Globus pallidus (tissue), 1 donor: ENCODE measurements at places on chromosomes 2 and 18.

DNA sequence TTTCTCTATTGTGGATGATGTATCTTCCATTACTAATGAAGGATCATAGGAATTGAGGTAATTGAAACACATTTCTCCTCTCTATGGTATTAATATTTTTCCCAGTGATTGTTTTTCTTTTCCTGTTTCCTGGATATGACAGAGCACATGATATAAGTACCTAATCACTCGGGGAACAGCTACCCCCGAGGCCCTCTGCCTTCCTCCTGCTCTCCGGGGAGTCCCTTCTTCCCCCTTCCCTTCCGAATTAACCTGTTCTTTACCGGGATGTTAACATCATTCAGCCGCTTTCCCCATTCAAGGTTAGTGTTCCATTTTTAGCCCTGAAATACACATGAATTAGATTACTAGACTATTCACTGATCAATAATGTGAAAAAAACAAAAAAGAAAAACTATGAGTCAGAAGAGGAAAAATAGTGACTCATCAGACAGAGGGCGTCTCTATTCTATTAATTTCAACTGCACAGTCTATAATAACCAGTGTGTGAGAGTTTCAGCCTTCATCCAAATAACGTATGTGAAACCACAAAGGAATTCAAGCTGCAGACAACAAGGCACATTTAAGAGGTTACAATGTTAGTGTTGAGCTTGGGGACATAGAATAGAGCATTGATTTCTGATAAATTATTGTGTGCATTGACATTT lies 450.8 kb downstream of the DLGAP1 start:
- no peak for DNase-seq

DNA sequence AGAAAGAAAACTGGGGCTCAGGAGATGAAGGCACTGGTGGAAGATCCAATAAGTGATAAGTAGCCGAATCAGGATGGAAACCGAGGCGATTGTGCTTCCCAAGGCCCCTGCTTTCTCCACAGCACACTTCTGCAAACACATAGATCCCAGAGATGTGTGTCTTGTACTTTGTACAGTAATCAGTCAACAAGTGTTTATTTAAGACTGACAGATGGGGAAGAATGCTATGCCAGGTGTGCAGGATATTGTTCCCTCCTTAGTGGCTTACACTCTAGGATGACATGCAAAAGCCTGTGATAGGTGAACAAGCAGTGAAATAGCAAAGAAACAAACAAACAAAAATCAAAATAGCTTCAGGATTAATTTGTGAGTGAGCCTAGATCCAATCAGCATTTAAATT lies 116.6 kb downstream of the ACTR3 start:
- DNase-seq = no peak

DNA sequence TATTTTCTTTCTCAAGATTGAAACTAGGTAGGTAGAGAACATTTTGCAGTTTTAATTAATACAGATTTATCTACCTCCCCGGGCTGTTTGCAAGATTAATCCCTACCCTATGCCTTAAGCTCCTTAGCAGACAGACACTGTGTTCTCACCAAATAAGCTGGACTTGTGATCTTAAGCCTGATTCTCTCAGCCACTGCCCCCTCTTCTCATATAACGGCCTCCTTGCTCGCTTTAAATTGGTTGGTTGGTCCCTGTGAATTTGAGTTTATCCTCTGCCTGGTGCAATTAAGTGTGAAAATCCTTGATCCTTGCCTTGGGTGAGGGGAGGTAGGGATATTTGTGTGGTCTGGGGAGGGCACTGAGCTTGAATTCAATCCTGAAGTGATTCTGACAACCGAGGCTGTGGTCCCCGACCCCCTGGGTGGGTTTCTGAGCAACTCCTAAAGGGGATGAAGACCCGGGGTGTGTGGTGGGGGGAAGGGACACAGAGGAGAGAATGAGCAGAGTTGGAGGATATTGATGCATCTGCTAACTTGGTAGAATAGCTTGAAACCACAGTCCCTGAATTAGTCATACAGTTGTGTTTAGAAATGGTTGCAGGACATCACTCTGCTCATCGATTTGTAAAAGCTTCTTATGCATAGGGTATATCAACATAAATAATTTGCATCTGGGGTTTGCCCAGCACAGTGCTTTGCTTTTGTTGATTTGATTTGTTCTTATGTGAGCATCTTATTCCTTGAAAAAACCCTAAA lies 36.9 kb upstream of the NCKAP5 start:
- DNase-seq = no peak

DNA sequence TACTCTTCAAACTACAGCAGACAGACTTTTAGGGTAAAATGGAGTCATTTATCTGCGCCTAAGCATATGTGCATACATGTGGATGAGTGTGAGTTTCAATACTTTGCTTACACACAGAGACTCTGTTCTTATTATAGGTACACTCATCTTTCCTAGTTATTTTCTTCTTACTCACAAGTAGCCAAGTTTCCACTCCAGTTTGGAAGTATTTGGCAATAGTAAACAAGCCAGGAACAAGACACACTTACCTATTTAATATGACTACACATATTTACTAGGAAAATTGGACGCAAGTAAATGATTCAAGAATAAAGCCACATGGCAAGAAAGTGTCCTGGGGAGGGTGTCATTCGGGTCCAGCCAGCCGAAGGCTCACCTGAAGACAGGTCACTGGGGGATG lies 414.3 kb downstream of the FBXO15 start:
- no peak for DNase-seq

DNA sequence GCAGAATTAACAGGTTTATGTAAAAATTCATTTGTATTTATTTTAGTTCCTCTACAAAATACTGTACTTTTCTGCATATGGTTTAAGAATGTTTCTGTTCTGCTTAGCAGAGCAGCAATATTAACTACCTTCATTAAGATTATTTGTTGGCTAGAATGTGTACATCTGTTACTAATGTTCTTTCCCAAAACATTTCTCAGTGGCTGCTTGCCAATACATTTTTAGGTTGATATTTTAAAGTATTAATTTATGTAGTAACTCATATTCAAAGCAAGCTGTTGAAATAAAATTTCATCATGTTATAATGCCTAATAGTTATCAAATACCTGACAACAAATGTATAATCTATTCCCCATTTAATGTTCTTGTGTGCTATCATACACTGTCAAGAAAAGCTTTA lies 40.3 kb downstream of the PRKD3 start:
- DNase-seq = no peak

- no peak for DNase-seq
These were observed 45.8 kb downstream of the TCF7L1 start for GRCh38 chr2:85178980-85179411.

- DNase-seq = peak; percentile 6
These were observed 327.6 kb downstream of the DCC start for GRCh38 chr18:52667463-52668065.

DNA sequence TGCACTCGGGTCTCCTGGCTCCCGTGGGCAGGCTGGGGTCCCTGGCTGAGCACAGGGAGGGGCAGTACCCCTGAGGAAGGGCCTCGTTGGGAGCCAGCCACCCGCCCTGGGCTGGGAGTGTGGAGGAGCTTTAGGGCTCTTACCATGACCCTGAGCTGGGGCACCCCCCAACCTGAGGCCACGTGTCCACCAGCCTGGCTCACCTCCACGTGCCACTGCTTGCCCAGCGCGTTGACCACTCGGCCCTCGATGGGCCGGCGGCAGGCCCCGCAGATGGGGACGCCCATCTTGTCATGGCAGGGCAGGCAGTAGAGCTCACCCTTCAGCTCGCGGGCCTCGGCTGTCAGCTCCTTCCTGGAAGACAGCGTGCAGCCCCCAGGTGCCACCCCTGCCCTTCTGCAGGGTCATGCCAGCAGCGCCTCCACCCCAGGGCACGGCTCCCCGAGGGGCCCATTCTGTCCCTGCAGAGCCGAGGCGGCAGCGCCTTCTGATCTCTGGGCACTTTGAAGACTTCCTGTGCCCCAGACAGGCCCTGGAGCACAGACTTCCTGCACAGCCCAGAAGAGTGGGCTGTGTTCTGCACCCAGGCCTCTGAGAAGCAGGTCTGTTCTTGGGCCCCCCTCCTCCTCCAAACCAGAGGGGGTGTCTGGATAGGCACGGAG lies 4.0 kb upstream of the GPR17 start:
- no peak for DNase-seq

DNA sequence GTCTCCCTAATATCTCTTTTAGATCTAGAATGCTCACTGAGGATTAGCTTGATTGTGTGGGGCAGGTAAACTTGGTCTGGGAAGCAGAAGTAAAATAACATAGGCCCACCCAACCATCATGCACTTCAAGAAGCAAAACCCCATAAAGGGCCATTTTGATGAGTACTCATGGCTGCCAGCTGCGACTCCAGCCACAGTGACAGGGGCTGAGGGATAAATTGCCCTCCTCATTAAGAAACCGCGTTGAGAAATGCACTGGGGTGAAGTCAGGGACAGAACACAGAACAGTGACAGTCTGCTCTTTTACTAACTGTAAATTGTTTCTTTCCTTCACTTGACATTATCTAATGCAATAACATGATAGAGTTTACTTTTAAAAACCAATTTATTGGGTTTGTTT lies 60.2 kb downstream of the RND3 start:
- DNase-seq = no peak

- DNase-seq = peak; percentile 78
These were observed 891 bp upstream of the KHK start for GRCh38 chr2:27085673-27086089.

DNA sequence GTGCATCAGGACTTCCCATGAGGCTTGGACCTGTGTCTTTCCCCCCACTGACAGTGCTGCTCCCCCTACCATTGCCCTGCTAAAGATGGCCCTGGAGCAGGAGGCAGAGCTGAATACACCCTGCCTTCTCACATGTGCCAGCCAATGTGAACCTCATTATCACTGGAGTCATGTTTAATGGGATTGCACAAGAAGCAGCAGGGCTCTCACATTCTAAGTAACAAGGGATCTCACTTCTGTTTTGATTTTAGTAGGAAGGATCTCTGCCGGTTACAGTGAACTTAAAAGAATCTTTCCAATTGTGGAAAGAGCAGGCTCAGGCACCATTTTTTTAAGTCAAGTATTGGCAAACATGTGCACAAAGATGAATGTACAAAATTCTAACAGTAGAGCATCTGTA lies 322.1 kb upstream of the MEX3C start:
- no peak for DNase-seq

DNA sequence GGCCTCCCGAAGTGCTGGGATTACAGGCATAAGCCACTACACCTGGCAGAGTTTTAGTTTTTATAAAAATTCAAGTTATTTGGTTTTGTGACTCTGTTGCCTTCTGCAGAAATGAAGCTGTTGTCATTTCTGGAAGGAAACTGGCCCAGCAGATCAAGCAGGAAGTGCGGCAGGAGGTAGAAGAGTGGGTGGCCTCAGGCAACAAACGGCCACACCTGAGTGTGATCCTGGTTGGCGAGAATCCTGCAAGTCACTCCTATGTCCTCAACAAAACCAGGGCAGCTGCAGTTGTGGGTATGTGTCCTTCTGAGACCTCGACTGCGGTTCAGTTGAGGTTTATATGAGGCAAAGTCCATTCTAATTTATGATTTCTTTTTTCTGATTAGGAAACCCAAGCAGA lies 7.2 kb downstream of the MTHFD2 start:
- DNase-seq = no peak

DNA sequence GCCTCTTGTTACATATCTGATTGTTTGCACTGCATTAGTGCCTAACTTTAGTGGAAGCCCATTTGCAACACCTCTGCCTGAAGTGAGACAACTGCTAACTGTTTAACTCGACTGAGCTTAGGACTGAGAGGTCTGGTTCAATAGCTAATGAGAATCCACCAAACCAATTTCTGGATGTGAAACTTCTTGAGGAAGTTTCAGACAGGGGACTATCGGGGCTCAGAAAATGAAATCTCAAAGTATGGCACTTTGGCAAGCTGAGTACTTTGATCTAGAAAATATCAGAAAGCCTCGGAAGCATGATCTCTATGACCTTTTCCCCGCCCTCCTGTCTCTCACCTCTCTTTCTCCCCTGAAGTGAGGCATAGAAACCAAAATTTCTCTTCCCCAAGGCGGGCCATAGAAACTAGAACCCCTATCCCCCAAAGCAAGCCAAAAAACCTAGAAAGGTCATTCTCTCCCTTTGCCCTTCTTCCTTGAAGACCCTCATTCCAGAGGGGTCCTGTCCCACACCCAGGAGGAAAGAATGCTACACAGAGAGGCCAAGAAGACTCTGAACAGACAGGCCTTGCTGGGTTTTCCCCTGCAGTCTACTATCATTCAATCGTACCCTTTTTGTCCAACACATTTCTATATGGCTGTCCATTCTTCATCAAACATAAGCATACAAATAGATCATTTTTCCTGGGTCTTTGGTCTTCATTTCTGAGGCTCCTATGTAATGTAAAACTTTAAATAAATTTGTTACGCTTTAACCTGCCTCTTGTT lies 69.6 kb upstream of the CREB1 start:
- no peak for DNase-seq

DNA sequence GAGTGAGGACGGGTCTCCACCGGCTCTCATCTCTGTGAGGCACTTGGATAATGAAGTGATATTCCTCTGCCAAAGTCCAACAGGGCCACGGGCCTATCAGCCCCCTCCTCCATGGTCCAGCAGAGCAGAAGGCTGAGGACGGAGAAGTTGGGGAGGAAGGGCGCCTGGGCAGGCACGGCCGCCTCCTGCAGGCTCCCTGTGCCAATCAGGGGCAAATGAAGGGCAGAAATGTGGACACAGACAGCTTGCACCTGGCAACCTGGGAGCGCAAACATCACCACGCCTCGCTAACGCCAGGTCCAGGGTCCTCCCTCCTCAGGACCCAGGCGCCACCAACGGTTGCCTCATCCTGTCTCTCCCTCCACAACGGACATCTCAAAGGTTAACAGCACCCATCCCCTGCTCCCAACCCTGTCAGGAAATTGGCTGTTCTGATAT lies 24.3 kb downstream of the SMAD7 start:
- no peak for DNase-seq

- no peak for DNase-seq
These were observed 15.5 kb downstream of the NEURL3 start for GRCh38 chr2:96489663-96490062.

- no peak for DNase-seq
These were observed 26.4 kb downstream of the ALK start for GRCh38 chr2:29894822-29895614.

- DNase-seq = no peak
These were observed 67.2 kb downstream of the XDH start for GRCh38 chr2:31347319-31347718.

- DNase-seq = no peak
These were observed 98.1 kb upstream of the SCG2 start for GRCh38 chr2:223700221-223700620.

- no peak for DNase-seq
These were observed 112.3 kb upstream of the CNGA3 start for GRCh38 chr2:98233941-98234340.

DNA sequence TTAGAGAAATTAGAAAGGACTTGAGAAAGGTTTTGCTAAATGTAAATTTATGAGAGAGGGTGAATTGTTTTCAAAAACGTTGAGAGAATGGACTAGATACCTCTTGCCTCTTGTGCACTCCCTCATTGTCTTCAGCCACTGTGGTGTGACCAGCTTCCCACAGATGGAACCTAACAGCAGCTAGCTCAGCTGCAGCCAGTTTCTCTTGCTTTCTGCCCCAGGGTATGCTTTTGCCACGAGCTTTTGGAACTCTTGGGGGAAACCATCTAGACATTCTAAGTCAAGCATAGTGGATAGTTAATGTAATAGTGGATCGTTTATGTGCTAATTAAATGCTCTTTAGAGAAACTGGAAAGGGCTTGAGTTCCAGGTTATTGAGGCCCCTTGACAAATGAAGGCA lies 288.2 kb downstream of the CTNNA2 start:
- DNase-seq = no peak

- peak; percentile 11 for DNase-seq
These were observed 50.9 kb downstream of the ADNP2 start for GRCh38 chr18:80159713-80160636.
